CD4-positive, alpha-beta T cell treated with Interleukin-17A for 1 hour (primary cell): ENCODE measurements at places on chromosomes 4 and X.

- DNase-seq: no peak
Observed at GRCh38 chrX:77453190-77453589, 6.0 kb downstream of the FGF16 start.

DNA sequence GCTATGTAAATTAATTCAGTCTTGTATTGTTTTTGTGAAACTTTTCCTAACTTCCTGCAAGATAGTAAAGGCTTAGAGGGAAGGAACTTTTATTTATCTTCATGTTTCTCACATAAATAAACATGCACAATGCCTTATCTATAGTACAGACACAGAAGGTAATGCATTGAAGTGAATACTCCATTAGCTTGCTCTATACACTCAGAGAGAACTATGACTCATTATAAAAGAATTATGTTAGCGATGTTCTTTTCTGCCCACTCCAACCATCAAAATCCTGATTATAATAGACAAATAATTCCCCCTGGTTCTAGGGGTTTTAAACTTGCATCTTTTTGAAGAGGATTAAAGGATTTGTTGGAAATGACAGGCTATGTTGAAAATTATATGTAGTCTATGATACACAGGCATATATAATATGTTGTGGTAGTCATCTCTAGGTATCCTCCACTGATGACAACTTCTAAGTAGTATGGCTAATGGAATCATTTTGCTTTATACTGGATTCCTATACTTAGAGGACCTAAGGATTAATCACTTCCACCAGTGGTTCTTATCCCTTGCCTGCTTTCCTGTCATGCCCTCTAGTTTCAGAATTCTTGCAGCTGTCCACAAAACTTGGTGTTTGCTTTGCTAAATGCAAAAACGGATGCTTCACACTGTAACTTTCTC lies 115.7 kb downstream of the NDST4 start:
- no peak for DNase-seq

DNA sequence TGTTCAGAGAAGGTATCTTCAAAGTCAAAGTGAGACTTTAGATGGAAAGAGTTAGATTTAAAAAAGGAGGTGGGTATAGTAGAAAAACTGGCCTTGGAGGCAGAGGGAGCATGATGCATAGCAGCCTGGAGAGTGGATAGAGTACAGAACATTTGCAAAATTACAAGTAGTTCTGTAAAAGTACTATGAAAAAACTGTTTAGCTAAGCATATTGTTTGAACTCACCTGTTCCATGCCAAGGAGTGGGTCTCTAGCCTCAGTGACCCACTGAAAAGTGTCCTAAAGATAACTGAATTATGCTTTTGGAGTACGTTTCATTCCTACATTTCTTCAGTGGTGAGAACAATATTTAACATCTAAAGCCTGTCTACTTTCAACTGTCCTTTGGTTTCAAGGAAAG lies 218.9 kb downstream of the NAP1L3 start:
- DNase-seq: no peak

GRCh38 chr4:168844353-168845049 lies 165.6 kb downstream of the CBR4 start:
- no peak for DNase-seq

GRCh38 chrX:153879741-153880439 lies 6.1 kb downstream of the L1CAM start:
- no peak for DNase-seq

DNA sequence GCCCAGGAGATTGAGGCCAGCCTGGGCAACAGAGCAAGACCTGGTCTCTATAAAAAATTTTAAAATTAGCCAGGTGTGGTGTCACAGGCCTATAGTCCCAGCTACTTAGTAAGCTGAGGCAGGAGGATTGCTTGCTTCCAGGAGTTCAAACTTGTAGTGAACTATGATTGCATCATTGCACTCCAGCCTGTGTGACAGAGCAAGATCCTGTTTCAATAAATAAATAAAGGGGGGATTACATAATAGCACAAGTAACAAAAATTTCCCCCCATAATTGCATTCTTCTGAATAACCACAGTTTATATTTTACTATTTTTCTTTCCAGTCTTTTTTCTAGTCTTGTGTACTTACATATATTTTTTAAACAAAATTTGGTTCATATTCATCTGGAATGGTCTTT lies 135.6 kb downstream of the CHIC2 start:
- DNase-seq: no peak

GRCh38 chr4:57037982-57038604 lies 59.4 kb downstream of the POLR2B start:
- no peak for DNase-seq

- DNase-seq: peak; percentile 75
Observed at GRCh38 chrX:136909119-136909705, 28.7 kb upstream of the RBMX start.
